NCI-H1105 (cell line): ENCODE measurements at places on chromosomes 12 and 14.

- no peak for DNase-seq
Observed at GRCh38 chr12:101010896-101011295, 199.1 kb downstream of the SLC5A8 start.

- no peak for DNase-seq
Observed at GRCh38 chr12:71469258-71469750, 29.7 kb downstream of the LGR5 start.

- DNase-seq: no peak
Observed at GRCh38 chr14:50705026-50705593, 37.0 kb upstream of the SAV1 start.

GRCh38 chr12:121009741-121010140 is 6.5 kb downstream of the C12orf43 start:
- DNase-seq: peak; percentile 16

- DNase-seq: no peak
Observed at GRCh38 chr14:41362139-41362538, 244.5 kb upstream of the LRFN5 start.

- peak; percentile 51 for DNase-seq
Observed at GRCh38 chr12:14567351-14568162, at the start of gene PLBD1. Gene PLBD1 (minus strand): TSS chr12:14567883. CDS start chr12:14567696, 187 bp downstream.

- no peak for DNase-seq
Observed at GRCh38 chr14:65357113-65357512, 55.4 kb upstream of the FUT8 start.
